NK-92 treated with Interleukin-12 subunit alpha and Interleukin-12 subunit beta, amount 100 ng/mL, for 24 hours (cell line): ENCODE measurements at places on chromosomes 5 and 9.

GRCh38 chr5:5364932-5365331, 57.5 kb upstream of the ICE1 start:
- DNase-seq: no peak

DNA sequence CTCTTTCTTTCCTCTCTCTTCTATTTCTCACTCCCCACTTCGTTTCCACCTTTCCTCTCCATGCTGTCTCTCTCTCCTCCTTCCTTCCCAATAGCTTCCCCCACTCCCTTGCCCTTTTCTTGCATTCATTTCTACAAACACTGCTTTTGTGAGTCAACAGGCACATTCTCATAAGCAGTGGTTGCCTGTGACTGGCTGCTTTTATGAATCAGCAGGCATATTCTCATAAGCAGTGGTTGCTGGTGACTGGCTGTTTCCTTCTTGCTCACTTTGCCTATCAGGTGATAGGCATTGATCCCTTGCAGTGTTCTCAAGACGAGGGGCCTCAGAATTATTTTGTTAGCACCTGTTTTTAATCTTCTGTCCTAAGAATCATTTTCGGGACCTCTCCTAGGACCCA, 116.1 kb upstream of the ACTBL2 start:
- DNase-seq: no peak

- DNase-seq: no peak
These were observed 8.7 kb upstream of the SPOUT1 start for GRCh38 chr9:128838338-128838737.

DNA sequence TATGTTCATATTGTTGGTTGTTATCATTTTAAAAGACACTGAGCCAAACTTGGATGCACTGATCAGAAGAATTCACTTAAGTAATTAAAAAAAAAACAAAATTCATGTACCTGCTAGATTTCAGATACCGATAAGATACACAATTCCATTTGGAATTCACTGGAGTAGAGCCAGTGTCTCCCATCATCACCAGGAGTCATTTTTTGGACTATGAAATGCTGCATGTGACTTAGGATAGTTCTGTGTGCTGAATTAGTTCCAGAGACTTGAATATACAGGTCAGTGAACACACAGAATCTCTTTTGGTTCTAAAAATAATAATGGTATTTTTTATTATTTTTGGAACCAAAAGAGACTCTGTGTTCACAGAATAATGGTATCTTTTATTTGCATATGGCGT, 482.6 kb upstream of the PIK3R1 start:
- DNase-seq: no peak

GRCh38 chr9:99565203-99565602, 256.5 kb upstream of the NR4A3 start:
- DNase-seq: no peak

GRCh38 chr5:87588316-87588715, 175.6 kb upstream of the CCNH start:
- no peak for DNase-seq

DNA sequence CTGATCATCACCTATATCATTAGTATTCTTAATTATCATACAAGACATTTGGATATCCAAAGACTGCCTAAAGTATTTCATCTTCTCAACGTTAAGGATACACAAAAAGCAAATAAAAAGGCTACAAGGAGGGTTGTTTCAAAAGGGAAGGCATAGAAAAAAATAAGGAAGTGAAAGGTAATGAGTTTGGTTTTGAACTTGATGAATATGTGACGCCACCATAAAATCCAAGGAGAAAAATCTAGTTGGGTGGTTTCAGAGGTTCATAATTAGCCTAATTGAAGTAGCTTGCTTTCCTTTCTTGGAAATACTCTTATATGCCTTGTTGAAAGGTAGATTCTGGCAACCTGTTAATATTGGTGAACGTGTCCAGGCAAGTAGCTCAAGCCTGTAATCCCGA, 96.1 kb upstream of the SGCD start:
- no peak for DNase-seq

GRCh38 chr5:79705632-79706031, 16.0 kb downstream of the CMYA5 start:
- DNase-seq: no peak
